ENCODE measurements at places on chromosomes 3 and 15. TPM values are rescaled to one million over a fixed set of nuclear protein-coding genes. Genes with fewer than 3 reads are reported as not detected.

DNA sequence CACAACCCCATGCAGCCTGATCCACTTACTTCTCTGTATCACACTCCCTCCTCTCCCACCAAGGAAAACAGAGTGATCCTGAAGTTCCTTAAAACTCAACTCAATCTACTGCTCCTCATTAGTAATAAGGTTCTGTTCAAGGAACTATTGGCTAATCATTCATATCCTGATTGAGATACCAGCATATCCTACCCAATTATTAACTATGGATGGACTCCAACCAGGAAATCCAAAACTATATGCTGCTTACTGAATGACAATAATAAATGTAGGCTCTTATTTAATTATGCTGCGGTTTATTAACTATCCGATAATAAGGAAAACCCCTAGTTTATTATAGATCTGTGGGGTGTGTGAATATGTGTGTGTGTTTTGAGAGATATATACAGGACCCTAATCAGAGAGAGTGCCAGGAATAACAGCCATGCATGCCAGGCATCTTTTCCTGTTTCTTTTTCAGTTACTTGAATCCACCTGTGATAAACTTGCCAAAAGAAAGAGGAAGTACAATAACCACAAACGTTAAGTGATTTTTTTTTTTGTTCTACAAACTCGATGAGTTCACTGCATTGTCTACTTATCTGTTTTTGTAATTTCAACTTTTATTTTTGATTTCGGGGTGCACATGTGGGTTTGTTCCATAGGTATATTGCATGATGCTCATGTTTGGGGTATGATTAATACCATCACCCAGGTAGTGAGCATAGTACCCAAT lies 1031.7 kb upstream of the CFAP20DC start:
- H3K36me3 ChIP-seq: no peaks in the 10 kb centered on the region
- no peak overlapping the region for H3K27ac ChIP-seq
- no peak overlapping the region for H3K4me3 ChIP-seq
- DNase-seq: no peak

- DNase-seq: peak; percentile 73
- no peaks in the 10 kb centered on the region for H3K4me1 ChIP-seq
Measured at GRCh38 chr3:39291903-39292329, 12.1 kb upstream of the CX3CR1 start.

TLR9 gene
- 0.87 TPM for total RNA-seq

GRCh38 chr15:40930430-40931299 lies 1.5 kb downstream of the DLL4 start:
- peaks cover 52% of the 10 kb centered on the region for H3K27me3 ChIP-seq
- H3K36me3 ChIP-seq: no peaks in the 10 kb centered on the region
- H3K4me1 ChIP-seq: peaks cover 63% of the 10 kb centered on the region
- H3K27ac ChIP-seq: no peak overlapping the region

DNA sequence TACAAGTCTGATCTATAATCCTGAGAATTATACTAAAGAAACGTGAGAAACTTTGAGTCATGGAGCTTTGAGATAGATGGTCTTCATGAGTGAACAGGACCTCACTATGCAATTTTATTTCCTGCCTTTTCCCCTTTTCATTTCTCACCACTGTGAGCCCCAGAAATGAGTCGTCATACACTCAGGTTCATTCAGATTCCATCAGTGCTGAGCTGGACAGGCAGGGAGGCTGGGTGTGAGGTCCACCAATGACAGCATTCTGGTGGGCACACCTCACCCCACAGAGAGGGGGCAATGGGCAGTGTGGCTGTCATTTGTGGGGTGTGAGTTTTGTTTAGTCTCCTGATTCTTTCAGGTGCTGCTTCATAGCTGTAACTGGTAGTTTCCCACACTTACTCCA lies 16.9 kb downstream of the TIGIT start:
- no peaks in the 10 kb centered on the region for H3K36me3 ChIP-seq
- no peaks in the 10 kb centered on the region for H3K4me1 ChIP-seq
- DNase-seq: no peak
- H3K27ac ChIP-seq: no peak overlapping the region

DNA sequence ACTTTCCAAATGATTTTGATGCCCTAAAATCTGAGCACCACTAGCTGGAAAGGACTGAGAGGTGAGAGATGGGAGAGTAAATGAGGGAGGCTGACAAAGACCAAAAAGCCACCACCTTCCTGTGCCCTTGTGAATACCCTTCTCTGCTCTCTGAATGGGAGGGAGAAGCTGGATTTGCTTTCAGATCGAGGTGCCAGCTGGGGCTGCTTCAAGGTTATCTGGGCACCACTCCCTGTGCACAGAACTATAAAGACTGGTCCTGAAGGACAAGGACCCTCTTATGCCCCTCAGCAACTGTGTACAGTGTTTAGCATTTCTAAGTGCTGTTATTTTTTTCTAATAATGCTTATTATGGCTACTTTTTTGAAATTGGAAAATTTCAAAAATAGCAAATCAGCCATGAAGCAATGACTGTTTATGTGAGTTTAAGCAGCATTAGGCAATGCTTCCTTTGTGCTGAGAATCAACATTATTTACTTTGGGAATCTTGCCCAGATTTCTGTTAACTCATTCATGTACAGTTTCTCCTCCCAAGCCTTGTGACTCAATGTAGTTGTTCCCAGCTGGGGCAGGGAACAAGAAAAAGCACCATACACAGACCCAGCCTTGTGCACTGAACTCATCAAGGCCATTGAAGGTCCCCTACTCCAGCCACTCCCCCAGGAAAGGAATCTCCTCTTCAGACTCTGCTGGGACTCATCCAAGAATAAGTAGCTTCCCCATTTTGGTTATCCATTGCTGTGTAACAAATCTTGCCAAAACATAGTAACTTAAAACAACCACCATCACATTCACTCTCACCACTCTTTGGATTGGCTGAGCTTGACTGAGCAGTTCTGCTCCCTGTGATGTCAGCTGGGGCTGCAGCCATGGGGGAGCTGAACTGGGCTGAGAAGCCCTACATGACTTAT lies 37.3 kb upstream of the CDV3 start:
- DNase-seq: no peak
- no peaks in the 10 kb centered on the region for H3K36me3 ChIP-seq
- no peak overlapping the region for H3K4me3 ChIP-seq
- peaks cover 25% of the 10 kb centered on the region for H3K4me1 ChIP-seq

DNA sequence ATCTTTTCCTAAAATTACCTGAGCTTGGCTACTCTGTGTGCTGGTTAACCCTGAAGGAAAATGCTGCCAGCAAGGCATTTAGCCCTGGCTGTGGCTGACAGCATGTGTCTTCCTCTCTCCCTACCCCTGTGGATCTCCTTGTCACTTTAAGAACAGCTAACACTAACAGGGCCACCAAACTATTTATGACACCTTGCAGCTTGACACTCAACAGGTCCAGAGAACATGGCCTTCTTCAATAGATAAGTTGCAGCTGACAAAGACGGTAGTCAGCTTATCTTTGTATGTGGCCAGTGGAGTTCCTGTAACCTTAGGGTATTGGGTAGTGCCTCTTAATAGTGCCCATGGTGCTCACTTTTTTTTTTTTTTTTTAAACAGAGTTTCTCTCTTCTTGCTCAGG lies 32.0 kb upstream of the COPB2 start:
- H3K27me3 ChIP-seq: no peaks in the 10 kb centered on the region
- no peaks in the 10 kb centered on the region for H3K36me3 ChIP-seq
- no peak overlapping the region for H3K4me3 ChIP-seq

DNA sequence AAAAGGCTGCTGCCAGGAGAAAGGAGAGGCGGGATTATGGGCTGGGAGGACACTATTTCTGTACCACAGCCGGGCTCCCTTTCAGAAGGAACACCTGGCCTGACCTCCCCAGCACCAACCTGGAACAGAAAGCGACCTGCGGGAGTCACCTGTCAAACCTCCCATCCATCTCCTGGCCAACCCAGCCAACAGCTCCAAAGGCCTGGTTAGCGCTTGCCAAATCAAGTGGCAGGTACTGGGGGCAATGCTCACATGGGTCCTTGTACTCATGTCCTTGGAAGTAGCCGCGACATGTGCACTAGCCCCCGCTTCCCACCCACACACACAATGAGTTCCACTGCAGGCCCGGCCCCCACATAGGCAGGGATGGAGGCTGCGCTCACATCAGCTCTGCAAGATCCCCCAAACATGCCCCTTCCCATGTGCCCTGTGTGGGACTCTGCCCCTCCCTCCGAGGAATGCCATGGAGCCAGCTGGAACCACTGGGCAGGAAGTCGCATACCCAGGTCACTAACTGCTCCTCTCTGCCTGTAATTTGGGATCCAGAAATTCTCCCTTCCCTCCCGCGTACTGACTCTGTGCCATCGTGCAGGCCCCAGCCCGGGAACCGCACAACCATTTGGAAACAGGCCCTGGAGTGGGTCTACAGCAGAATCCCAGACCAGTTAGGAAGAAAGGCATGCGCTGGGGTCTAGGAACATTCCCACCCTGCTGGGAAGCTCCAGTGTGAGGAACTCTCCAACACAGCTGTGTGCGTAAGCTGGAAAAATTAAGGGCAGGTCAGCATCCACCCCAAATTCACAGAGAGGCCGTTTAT lies 98.9 kb downstream of the LRIG1 start:
- H3K36me3 ChIP-seq: peaks cover 46% of the 10 kb centered on the region
- no peak for DNase-seq
- no peaks in the 10 kb centered on the region for H3K4me1 ChIP-seq
- no peak overlapping the region for H3K27ac ChIP-seq
- H3K27me3 ChIP-seq: no peaks in the 10 kb centered on the region

DNA sequence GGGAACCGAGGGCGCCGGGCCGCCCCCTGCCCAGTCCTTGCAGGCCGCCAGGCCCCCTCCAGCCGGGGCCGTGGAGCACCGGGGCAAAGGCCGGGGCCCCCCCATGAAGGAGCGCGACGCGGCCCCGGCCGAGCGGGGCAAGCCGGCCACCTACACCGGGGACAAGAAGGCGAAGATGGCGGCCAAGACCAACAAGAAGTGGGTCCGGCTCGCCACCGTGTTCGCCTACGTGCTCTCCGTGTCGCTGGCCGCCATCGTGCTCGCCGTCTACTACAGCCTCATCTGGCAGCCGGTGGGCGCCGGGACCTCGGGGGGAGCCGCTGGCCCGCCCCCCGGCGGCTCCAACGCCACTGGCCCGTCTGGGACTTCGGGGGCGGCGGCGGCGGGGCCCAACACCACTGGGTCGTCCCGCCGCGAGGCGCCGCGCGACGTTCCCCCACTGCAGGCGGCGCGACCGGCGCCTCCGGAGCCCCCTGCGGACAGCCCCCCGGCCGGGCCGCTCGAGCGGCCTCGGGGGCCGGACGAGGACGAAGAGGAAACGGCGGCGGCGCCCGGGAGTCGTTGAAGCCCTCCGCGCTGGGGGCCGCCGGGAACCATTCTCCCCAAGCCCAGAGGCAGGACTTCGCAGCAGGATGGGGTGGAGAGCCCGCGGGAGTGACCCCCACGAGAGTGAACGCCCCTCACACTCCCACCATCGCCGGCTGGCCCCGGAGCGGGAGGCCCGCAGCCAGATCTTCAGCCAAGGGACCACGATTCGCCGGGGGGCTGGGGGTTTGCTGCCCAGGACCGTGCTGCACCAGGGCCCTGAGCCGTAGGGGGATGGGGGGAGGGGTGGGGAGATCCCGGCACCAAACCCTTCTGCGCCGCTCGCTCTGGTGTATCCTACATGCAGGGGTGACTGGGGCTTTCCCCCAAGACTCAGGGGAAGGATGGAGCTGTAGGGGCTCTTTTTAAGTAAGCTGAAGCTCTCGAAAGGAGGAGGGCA lies 753 bp downstream of the INAFM2 start:
- H3K27ac ChIP-seq: peak overlapping the region; percentile 81
- peak; percentile 79 for DNase-seq
- peak overlapping the region; percentile 74 for H3K4me3 ChIP-seq
- no peaks in the 10 kb centered on the region for H3K27me3 ChIP-seq
- H3K4me1 ChIP-seq: peaks cover 42% of the 10 kb centered on the region
- H3K36me3 ChIP-seq: no peaks in the 10 kb centered on the region

- H3K27me3 ChIP-seq: no peaks in the 10 kb centered on the region
- H3K36me3 ChIP-seq: no peaks in the 10 kb centered on the region
- no peak overlapping the region for H3K27ac ChIP-seq
- no peak for DNase-seq
- no peaks in the 10 kb centered on the region for H3K4me1 ChIP-seq
Measured at GRCh38 chr3:156888576-156888975, 62.4 kb downstream of the LEKR1 start.

DNA sequence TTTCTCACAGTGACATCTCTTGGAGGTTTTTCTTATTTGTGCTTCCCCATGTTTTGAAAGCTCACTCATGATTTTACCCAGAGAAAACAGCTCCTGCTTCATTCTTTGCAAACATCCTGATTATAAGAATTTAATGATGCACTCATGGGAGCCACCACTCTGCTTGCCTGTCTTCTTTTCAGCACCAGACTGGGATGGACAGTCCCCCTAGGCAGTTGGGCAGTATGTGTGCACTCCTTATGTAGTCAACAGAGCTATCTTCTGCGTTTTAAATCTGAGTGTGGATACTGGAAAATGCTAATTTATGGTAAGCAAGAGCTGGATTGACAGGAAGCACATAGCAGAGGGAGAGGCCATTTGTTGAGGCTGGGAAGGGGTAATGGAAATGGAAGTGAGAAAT lies 276.1 kb downstream of the AGBL1 start:
- H3K27ac ChIP-seq: no peak overlapping the region
- H3K36me3 ChIP-seq: no peaks in the 10 kb centered on the region
- no peaks in the 10 kb centered on the region for H3K4me1 ChIP-seq
- H3K27me3 ChIP-seq: no peaks in the 10 kb centered on the region
- no peak overlapping the region for H3K4me3 ChIP-seq

GRCh38 chr3:99646107-99646435 lies 7.7 kb downstream of the COL8A1 start:
- no peaks in the 10 kb centered on the region for H3K36me3 ChIP-seq
- DNase-seq: no peak
- peaks cover 25% of the 10 kb centered on the region for H3K4me1 ChIP-seq
- no peaks in the 10 kb centered on the region for H3K27me3 ChIP-seq
- H3K27ac ChIP-seq: peak overlapping the region; percentile 20

DNA sequence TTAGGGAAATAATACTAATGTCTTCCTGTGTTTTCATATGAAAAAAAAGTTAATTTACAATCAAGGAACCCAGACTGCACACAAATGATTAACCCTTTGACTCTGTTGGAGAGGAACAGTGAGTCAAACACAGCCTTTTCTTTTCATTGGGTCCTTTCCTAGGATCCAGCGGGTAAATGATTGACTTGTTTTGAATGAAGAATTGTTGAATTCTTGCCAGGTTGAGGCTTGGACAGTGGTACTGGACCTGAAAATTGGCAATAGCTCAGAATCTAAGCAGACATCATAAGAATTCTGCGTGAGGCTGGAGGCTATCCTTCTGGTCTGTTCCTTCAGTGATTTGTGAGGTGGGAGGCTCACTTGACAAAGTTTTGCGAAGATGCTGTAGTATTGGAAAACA lies 143.0 kb downstream of the RYR3 start:
- H3K4me1 ChIP-seq: no peaks in the 10 kb centered on the region
- H3K4me3 ChIP-seq: no peak overlapping the region
- DNase-seq: no peak
- no peak overlapping the region for H3K27ac ChIP-seq
- no peaks in the 10 kb centered on the region for H3K27me3 ChIP-seq
- no peaks in the 10 kb centered on the region for H3K36me3 ChIP-seq
